Renal pelvis (tissue), 12 donors: ENCODE measurements at places on chromosomes 7 and 10.
A peak's percentile ranks its signal among the peaks of the same experiment; 100 is the strongest.

DNA sequence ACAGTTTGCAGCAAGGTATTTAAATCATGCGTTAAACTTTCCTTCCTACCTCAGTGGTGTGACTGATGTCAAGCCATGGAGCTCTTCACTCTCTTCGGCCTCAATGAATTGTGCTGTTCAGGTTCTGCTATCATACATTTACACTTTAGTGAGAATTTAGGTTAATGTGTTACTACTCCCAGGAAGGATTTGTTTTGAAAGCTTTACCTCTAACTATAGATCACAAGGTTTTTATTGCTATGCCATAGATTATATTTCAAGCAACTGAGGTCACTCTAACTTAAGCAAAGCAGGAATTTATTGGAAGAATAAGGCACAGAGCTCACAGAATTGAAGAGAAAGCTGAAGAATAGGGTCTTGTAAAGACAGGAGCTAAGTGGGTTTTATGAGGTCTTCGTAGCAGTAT, 11.0 kb upstream of the ADD3 start:
- DNase-seq: no peak

GRCh38 chr7:158602905-158603772, 15.5 kb upstream of the PTPRN2 start:
- no peak for DNase-seq

GRCh38 chr7:77982926-77983550, 184.5 kb downstream of the PHTF2 start:
- DNase-seq: no peak

DNA sequence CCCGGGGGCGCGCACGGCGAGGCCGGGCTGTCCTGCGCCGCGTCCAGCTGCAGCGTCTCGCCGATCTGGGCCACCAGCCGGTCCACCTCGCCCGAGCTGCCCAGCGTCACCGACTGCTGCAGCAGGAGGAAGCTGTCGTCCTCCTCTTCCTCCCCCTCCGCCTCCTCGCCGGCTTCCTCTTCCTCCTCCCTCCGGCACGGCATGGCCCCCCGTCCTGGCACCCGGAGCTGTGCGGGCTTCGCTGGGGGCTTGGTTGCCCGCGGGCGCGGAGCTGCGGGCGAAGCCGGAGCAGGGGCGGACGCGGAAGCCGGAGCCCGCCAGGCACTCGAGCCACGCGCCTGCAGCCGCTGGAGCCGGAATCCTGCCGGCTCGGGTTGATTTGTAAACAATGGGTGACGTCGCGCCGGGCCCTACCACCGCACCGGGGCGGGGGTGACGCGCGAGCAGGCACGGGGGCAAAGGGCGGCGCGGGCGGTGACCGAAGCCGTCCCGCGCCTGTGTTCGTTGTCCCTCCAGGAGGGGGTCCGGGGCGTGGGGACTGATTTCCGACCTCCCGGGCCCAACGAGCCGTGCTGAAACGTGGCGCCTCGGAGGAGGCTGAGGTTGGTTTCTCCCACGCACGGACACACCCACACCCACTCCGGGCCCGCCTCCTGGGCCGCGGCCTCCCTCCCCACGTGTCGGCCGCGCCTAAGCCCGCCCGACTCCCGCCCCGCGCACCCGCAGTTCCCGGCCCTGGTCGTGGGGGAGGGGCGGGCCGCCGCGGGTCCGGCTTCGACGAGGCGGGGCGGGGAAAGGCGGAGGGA, at the start of gene FRAT2:
FRAT2 (minus strand) TSS at position 360 of the 806 bp plus-strand sequence; CDS start at position 203, 157 bp downstream.
- DNase-seq: peak; percentile 90

DNA sequence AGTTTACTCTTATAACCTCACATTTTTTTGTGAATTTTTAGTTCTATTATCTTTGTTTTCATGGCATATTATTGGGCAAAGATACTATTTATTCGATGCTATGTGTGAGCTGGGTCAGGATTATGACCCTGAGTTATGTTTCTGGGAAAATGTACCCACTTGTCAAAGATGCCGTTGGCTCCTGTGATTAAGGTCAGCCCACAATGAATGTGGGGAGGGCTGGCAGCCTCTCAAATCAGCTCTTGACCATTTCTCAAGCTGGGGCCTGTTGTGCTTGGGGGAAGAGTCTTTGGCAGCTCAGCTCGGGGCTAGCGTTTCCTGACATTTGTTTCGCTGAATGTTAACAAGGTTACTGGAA, 97.5 kb downstream of the TCF7L2 start:
- DNase-seq: no peak

GRCh38 chr7:81811956-81812865, 42.4 kb upstream of the HGF start:
- no peak for DNase-seq

GRCh38 chr10:17353568-17354300, 100.7 kb downstream of the ST8SIA6 start:
- no peak for DNase-seq

DNA sequence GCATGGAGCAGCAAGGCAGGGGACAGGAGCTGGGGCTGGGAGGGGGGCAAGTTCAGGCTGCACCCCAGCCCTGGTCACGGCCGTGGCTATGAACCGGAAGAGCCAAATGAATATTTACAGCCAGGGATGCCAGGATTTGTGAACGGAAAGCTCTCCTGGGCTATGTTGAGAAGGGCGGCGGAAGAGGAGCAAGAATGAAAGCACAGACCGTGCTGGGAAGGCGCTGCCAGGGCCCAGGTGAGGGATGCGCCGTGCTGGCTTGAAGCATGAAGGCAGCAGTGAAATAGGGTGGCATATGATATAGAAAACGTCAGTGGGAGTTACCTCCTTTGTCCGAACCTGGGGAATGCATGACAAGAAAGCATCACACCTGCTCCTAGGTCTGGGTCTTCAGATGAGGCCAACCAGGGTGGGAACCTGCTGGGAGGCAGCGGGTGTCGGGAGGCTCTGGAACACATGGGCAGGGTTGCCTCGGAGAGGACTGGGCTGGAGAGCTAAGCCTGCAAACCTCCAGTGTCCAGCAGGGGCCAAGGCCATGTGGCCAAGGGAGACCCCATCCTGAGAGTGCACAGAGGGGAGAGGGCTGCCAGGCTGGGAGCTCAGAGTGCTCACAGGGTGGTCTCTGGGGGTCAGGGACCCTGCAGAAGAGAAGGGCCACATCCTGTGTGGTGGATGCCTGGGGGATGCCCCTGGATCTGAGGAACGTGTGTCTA, 120.6 kb upstream of the TCERG1L start:
- no peak for DNase-seq
